NCI-H1436 treated with DMSO at 0.1 percent for 48 hours (cell line): ENCODE measurements at places on chromosomes 16 and 17.

DNA sequence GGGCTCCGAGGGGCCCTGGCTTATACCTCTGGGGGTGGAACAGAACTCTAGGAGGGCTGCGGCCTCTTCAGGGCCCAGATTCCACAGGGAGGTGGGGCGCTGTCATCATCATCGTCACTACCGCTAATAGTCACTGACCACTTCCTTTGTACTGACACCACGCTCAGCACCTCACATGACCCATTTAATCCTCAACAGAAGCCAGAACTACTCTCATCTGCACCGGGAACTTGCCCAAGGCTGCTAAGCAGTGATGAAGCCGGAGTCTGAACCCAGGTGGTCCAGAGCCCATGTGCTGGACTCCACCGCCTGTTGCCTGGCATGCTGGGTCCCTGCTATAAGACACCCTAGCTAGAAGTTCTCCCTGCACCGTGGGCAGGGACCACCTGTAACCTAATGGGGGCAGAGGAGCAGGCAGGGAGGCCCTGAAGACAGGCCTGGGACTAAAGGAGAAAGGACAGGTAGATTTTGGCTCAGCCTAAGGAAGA is 12.0 kb downstream of the UNC13D start:
- no peak for DNase-seq

GRCh38 chr17:3732210-3732621 is 8.5 kb downstream of the HASPIN start:
- DNase-seq: no peak

- DNase-seq: no peak
These were observed 18.6 kb downstream of the IGFBP4 start for GRCh38 chr17:40461732-40462342.

- DNase-seq: no peak
These were observed 99.7 kb downstream of the CMIP start for GRCh38 chr16:81544261-81544660.
